Activated naive CD4-positive, alpha-beta T cell treated with anti-CD3 and anti-CD28 coated beads for 36 hours (primary cell): ENCODE measurements at places on chromosomes 16 and 17. TPM values are rescaled to one million over a fixed set of nuclear protein-coding genes. Genes with fewer than 3 reads are reported as not detected.

GRCh38 chr17:74192950-74193781 lies 10.3 kb upstream of the RPL38 start:
- H3K4me1 ChIP-seq: no peaks in the 10 kb centered on the region
- DNase-seq: no peak
- H3K27ac ChIP-seq: no peak overlapping the region
- H3K4me3 ChIP-seq: no peak overlapping the region
- no peaks in the 10 kb centered on the region for H3K36me3 ChIP-seq

The C17orf78 gene
- not detected for total RNA-seq

The TBC1D3D gene
- 0.26 TPM for total RNA-seq

The IRX5 gene
- total RNA-seq: not detected

DNA sequence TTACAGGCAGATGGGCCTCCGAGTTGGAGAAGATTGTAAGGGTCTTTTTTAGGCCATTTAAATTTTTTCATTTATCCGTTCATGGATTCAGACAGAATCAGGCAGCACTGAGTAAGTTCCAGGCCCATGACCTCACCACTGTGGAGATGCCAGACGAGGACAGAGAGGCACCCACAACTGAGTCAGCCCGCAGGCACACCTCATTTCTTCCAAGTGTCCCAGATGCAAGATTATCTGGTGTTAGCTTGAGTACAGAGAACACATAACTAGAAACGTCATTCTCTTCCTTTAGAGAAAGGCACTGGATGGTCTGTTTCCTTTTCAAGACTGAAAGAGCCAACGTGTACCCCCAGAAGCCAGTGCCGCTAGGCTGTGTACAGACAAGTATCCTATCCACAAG lies 16.9 kb downstream of the CLEC16A start:
- H3K27ac ChIP-seq: no peak overlapping the region
- peaks cover 44% of the 10 kb centered on the region for H3K4me1 ChIP-seq
- no peaks in the 10 kb centered on the region for H3K27me3 ChIP-seq
- no peak overlapping the region for H3K4me3 ChIP-seq

GRCh38 chr17:81043725-81044427 lies 8.9 kb downstream of the BAIAP2 start:
- H3K36me3 ChIP-seq: no peaks in the 10 kb centered on the region
- H3K27ac ChIP-seq: no peak overlapping the region
- H3K27me3 ChIP-seq: no peaks in the 10 kb centered on the region
- no peaks in the 10 kb centered on the region for H3K4me1 ChIP-seq
- no peak overlapping the region for H3K4me3 ChIP-seq

GRCh38 chr16:89365044-89365467 lies 125.3 kb downstream of the ANKRD11 start:
- H3K4me3 ChIP-seq: no peak overlapping the region
- DNase-seq: no peak
- H3K27me3 ChIP-seq: no peaks in the 10 kb centered on the region
- H3K27ac ChIP-seq: peak overlapping the region; percentile 50
- H3K4me1 ChIP-seq: peaks cover 95% of the 10 kb centered on the region
- peaks cover 14% of the 10 kb centered on the region for H3K36me3 ChIP-seq

The SMARCD2 gene
- 98.5 TPM for total RNA-seq

DNA sequence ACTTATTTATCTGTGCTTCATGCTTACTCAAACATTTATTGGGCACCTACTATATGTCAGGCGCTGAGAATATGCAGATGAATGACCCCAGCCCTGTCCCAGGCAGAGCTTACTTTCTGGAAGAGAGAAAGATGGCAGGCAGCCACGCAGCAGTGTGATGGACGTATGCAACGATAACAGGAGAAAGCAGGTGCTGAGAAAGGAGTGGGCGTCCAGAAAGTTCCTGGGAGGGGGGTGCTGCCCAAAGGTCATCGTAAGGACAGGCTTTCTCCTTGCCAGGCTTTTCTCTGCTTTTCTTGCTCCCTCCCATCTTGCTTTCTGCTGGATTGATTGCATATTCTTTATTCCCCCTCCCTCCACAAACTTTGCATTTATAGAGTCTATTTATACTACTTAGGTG lies 124.5 kb downstream of the GAS7 start:
- H3K27me3 ChIP-seq: peaks cover 2% of the 10 kb centered on the region
- no peaks in the 10 kb centered on the region for H3K4me1 ChIP-seq

DNA sequence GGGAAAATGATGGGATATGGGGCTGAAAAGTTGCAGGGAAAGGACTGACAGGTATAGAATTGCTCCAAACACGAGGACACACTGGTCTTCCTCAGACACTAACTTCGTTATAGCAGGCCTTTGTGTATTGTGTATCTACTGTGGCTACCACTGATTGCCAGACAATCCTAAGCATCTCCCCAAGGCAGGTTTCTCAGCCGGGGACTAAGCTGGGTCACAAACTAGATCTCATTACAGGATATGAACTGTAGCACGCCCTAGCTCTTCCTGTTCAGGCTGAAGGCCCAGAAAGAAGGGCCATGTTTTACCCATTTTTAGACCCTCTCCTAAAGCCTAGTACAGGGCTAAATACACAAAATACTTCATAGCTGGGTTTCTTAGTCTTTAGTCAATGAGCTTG lies 5.1 kb upstream of the RANGRF start:
- peaks cover 11% of the 10 kb centered on the region for H3K4me1 ChIP-seq
- no peaks in the 10 kb centered on the region for H3K36me3 ChIP-seq
- no peak for DNase-seq
- H3K27me3 ChIP-seq: no peaks in the 10 kb centered on the region
- H3K4me3 ChIP-seq: no peak overlapping the region
- no peak overlapping the region for H3K27ac ChIP-seq

The CYLD gene
- total RNA-seq: 70.8 TPM

DNA sequence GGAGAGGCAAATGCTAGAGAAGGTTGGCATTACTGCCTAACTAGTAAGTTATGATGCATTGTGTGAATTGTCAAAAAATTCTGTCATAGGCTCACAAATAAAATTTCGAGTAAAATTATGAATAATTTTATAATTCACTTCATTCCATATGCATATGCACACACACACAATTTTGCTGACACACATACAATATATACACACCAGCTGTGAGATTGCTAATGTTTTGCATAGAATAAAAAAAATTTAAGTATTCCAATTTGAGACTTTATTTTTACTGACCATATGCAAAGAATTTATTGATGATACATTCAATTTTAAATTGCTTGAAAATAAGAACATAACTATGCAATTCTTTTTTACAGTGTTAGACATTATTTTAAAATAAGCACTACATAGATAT lies 6.8 kb upstream of the TMEM100 start:
- DNase-seq: no peak
- peaks cover 62% of the 10 kb centered on the region for H3K27me3 ChIP-seq
- H3K27ac ChIP-seq: no peak overlapping the region
- H3K4me1 ChIP-seq: peaks cover 19% of the 10 kb centered on the region

- peak overlapping the region; percentile 39 for H3K27ac ChIP-seq
- no peak overlapping the region for H3K4me3 ChIP-seq
- H3K27me3 ChIP-seq: no peaks in the 10 kb centered on the region
- DNase-seq: no peak
These were observed 10.4 kb upstream of the KATNB1 start for GRCh38 chr16:57725151-57725550.

GRCh38 chr17:45952814-45953320 lies 46.2 kb upstream of the STH start:
- H3K4me1 ChIP-seq: peaks cover 9% of the 10 kb centered on the region
- peaks cover 19% of the 10 kb centered on the region for H3K27me3 ChIP-seq
- no peak overlapping the region for H3K27ac ChIP-seq
- no peak for DNase-seq
- H3K36me3 ChIP-seq: no peaks in the 10 kb centered on the region

DNA sequence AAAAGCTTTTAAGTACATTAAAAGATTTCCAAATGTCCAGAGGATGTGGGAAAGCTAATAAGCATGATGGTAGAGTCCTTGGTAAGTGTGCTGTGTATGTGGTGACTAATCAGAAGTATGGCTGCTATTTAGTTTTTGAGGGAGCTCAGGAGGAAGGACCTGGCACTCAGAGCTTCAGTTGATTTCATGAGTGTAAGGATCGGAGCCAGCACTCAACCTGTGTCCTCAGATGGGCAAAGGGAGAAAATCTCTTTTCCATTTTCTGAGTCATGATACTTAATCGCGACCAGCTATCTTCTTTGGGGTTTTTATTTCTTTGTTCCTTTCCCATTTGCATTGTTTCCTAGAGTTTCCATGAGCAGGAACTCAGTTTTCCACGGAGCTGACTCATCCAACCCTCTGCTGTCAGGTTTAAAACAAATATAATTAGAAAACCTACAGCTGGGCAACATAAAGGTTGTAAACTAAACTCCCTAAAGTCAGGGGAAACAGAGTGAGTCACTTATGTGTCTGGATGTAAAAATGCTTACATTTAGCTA lies 125.4 kb downstream of the MAP2K6 start:
- H3K27ac ChIP-seq: no peak overlapping the region
- peaks cover 5% of the 10 kb centered on the region for H3K4me1 ChIP-seq
- DNase-seq: no peak
- H3K27me3 ChIP-seq: no peaks in the 10 kb centered on the region
- peaks cover 24% of the 10 kb centered on the region for H3K36me3 ChIP-seq
- H3K4me3 ChIP-seq: no peak overlapping the region

DNA sequence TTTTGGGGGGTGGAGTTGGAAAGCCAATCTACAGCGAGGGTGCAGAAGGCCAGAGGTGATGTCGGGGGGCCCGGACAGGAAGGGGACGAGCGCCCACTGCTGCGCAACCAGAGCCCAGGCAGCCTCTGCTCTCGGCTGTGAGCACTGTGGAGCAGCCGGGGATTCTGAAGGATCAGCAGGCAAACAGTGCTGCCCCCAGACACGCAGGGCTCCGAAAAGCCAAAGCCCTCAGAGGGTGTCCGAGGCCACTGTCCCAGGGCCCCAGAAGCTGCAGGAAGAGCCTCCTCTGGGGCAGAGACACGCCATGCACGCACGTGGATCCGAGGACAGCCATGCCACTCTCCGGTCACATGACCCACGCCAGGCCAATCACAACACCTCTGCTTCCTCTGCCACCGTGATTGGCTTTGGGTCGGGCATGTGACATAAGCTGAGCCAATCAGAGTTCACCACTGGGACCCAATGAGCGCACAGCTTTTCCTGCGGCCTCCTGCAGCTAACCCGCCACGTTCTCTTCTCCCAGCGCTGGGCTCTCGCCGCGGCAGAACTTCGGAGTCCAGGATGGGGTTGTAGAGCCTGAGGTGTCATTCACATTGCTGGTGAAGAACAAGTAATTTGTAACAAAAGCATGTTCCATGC lies 40.7 kb downstream of the ACTG1 start:
- peak overlapping the region; percentile 29 for H3K4me3 ChIP-seq
- peak; percentile 48 for DNase-seq
- H3K27ac ChIP-seq: no peak overlapping the region
- no peaks in the 10 kb centered on the region for H3K36me3 ChIP-seq

GRCh38 chr16:48386559-48387312 lies 1.5 kb upstream of the SIAH1 start:
- no peak overlapping the region for H3K4me3 ChIP-seq
- DNase-seq: no peak
- no peaks in the 10 kb centered on the region for H3K27me3 ChIP-seq
- no peak overlapping the region for H3K27ac ChIP-seq

DNA sequence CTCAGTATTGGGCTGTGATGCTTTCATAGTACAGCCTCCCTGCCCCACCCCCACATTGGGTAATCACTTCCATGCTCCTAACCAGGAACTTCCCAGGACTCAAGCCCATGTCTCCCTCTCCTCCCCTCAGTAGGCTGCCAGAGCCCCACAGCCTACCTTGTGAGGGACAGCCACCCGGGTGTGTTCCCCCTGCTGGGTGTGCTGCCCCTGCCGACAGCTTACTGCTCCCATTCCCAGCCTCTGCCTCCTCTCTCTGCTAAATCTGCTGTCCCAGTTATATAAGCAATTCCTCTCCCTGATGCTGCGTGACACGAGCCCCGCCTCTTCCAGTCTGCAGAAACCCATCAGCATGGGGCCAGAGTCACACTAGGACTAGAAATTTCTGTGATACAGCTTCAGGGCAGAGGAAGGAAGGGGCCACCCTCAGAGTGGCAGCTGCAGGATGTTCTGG lies at the start of gene RSKR:
Gene RSKR (minus strand): TSS at position 255 of the 451 bp plus-strand sequence. CDS start 24 bp downstream, at position 231.
- no peak within 1 kb of the TSS for H3K27ac ChIP-seq
- H3K36me3 ChIP-seq: peaks cover 27% of the 10 kb centered on the region
- no peak within 1 kb of the TSS for H3K4me3 ChIP-seq
- no peaks in the 10 kb centered on the region for H3K27me3 ChIP-seq
